Fibroblast of lung (primary cell): ENCODE measurements at places on chromosomes 5 and 9.

DNA sequence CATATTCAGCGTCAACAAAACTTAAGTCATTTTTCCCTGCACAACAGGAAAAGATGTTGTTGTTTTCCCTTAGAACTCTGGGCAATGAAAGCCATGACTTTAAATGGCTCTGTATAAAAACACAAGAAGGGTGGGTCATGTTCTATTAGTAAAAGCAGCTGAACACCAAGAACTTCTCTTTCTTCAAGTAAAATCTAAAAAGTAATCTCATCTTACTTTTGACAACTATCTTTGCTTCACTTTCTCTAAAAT lies 9.1 kb downstream of the PFDN1 start:
- DNase-seq, result no peak

DNA sequence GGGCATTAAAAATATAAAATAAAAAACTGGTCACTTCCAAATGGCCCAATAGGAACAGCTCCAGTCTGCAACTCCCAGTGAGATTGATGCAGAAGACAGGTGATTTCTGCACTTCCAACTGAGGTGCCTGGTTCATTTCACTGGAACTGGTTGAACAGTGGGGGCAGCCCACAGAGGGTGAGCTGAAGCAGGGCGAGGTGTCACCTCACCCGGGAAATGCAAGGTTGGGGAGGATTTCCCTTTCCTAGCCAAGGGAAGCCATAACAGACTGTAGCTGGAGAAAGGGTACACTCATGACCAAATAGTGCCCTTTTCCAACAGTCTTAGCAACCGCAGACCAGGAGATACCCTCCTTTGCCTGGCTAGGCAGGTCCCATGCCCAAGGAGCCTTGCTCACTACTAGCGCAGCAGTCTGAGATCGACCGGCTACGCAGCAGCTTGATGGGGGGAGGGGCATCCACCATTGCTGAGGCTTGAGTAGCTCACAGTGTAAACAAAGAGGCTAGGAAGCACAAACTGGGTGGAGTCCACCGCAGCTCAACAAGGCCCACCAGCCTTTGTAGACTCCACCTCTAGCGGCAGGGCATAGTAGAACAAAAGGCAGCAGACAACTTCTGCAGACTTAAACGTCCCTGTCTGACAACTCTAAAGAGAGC lies 12.7 kb downstream of the RLN1 start:
- DNase-seq, result peak; percentile 7

- no peak for DNase-seq
Measured at GRCh38 chr5:64895748-64896147, 127.0 kb downstream of the CWC27 start.

DNA sequence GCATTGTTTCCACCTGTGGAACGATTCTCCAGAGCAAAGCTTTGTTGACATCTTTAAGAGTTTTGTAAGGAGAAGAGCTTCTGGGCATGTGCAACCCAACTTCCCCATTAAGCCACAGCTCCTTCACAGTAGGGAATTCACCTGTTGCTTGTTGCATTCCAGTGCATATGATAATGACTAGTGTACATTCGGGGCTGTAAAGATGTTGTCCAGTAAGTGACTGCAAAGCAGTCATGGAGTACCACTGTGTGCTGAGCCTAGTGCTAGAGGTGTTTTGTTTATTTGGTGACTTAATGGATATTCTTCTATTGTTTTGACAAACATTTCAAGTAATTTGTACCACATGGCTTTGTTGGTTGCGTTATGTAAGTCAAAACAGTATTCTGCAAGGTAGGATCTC lies 12.8 kb downstream of the UGCG start:
- DNase-seq, result no peak

- no peak for DNase-seq
Measured at GRCh38 chr9:107345327-107345726, 62.2 kb downstream of the RAD23B start.

DNA sequence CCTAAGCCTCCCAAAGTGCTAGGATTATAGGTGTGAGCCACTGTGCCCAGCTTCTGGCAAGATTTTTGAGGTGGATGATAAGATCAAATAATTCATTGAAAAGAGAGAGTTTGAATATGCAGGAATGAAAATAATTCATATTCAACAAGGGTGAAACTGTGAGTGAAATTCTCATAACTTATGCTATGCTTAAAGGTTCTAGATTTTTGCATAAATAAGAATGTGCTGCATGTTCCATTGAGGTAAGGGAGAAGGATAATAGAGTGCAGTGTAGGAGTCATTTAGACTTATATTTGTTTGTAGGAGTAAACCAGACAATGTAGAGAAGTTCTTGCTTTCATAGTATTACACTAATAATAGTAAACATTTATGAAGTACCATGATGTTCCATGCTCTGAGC lies 12.2 kb upstream of the PCDHB2 start:
- DNase-seq, result no peak

DNA sequence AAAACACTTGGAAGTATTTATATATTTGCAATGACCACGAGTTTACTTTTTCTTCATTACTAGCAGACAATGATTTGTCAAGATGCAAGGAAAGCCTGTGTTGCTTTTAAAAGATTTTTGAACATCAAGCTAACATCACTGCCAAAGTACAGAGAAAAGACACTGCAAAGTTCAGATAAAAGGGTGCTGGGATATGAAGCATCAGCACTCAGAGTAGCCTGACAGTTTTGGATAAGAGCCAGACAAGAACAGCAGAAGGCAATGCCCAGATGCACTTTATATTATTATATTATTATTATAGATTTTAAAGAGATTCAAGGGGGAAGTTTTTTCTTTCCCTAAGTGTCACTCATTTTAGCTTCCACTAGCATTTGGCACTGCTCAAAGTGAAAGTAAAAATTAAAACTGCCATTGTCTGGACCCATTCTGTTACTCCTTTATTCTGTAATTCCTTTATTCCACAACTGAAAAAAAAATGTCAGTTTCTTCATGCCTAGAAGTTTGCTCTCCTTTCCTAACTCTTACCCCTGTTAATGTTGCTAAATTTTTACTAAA lies 240.6 kb downstream of the EFNA5 start:
- DNase-seq, result peak; percentile 25

DNA sequence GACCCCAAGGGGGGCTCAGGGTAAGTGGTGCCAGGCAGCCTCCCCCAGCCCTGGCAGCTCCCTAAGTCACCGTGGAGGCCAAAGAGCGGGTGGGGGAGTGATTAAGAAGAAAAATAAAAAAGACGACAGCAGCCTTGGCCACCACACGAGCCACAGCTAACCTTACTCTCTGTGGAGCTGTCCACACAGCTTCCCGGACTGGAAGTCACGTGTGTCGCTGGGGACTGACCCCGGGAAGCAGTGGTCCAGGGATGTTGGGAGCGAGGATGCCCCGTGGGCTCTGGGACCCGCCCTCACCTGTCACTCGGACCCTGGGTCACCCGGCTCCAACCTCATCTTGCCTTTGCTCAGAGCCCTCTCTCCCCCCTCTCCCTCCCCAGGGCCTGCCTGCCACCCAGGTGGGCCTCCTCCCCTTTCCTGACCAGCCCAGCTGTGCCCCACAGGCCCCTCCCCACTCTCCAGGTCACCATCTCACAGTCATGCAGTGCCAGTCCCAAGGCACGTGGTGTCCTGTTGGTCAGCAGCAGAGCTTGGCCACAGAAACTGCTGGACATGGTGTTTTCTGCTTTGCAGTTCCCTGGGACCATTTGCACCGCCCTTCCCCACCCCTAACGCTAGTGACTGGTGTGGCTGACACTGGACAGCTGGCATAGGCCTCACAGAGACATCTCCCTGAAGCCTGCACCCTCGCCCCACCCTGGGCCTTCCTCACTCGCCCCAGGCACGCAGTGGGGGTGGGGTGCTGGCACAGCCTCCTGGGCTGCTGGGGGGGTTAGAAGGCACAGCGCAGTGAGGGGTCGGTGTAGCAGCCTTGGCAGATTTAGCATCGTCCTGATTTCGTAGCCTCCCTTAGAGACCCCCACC lies 9.8 kb upstream of the EXOC3 start:
- no peak for DNase-seq

GRCh38 chr5:8270246-8270645 lies 401.3 kb downstream of the MTRR start:
- no peak for DNase-seq

DNA sequence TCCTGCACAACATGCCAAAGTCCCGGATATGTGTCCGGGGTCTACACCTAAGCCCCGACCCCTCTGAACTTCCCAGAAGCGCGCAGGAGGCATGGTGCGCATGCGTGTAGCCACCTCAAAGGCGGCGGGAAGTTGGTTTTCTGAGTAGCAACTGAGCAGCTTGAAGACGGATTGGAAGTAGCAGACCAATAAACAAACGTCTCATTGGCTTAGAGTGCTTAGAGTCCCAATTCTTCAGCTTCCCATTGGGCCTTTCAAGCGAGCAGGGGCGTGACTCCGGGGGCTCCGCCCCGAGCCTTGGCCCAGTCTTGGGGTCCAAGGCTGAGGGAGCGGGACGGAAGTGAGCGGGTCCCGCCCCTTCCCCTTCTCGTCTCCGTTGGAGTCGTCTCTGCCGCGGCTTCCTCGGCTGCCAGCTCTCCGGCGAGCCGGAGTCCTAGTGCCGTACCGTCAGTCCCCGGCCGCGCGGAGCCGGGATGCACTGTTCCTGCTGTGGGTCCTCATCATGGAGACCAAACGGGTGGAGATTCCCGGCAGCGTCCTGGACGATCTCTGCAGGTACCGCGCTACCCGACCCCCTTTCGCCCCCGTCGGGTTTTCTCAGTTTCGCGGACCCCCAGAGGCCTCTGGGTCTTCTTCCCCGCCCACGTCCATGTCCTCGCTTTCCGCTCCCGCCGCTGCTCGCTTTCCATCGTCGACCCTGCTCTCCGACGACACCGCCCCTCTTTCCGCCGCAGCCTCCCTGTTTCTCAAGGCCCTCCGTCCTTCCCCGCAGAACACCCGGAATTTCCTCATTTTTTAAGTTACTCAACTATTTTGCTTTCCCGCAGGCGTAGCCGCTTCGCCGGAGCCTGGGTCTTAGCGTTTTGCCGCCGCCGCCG lies at the start of gene DCP2:
Gene DCP2, plus strand, starts transcription at position 367 of the 878 bp plus-strand sequence. Its CDS starts 136 bp downstream, at position 503.
- peak; percentile 100 for DNase-seq

DNA sequence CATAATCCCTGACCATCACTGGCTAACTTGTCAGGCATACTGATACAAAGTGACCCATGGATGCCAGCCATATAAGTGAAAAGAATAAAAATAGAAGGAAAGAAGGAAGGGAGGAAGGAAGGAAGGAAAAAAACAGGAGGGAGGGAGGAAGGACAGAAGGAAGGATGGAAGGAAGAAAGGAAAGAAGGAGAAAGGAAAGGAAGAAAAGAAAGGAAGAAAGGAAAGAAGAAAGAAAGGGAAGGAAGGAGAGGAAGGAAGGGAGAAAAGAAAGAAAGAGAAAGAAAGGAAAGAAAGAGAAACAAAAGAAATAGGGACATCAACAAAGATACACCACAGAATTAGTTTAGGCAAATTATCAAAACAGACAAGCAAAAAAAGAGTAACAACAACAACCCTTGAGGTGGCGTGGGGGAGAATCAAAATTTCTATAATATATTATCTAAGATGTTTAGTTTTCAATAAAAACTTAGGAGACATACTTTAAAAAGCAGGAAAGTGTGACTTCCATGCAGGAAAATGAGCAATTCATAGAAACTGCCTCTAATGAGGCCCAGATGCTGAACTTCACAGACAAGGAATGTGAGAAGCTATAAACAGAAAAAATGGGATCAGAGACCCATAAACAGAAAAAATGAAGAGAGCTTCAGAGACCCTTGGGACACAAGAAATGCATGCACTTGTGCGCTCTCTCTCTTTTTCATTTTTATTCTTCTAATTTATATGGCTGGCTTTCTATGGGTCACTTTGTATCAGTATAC lies 96.1 kb upstream of the NFIL3 start:
- DNase-seq, result no peak

- peak; percentile 3 for DNase-seq
Measured at GRCh38 chr5:144390133-144390532, 219.5 kb downstream of the KCTD16 start.
